ENCODE measurements at places on chromosomes 1 and 21.

DNA sequence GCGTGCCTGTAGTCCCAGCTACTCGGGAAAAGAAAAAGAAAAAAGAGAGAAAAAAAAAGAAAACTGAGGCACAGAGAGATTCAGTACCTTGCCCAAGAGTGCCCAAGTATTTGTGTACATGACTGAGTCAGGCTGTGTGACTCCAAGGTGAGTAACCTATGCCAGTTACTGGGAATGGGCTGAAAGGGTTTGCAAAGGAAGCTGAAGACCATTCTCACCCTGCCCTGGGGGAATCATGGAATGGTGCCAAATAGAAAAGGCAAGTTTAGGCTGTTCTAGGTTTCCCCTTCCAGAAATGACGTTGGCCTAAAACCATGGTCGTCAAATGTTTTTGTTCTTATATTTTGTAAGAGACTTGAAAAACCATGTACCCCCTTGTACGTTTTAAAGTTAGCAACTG is 37.9 kb upstream of the LRIG2 start:
- no peak for DNase-seq

DNA sequence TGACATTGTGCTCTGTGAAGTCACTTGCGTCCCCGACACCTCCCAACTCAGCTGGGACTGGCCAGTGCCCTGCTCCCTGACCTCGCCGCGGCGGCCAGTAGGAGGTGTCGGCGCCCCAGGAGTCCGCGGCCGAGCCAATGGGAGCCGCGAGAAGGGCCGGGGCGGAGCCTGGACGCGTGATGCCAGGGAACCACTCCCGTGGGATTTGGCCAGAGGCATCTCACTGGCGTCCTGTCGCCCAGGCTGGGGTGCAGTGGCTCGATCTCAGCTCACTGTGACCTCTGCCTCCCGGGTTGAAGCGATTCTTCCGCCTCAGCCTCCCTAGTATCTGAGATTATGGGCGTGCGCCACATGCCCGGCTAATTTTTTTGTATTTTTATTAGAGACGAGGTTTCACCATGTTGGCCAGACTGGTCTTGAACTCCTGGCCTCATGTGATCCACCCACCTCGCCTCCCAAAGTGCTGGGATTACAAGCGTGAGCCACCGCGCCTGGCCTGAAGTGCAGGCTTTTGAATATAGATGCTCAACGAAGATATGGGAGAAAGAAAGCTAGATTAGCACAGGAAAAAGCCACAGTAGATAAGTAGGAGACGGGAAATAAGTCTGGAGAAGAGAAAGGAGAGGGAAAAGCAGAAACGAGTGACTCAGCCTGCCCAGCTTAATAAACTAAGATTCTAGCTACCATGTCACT is 38.0 kb downstream of the ZBTB8OS start:
- DNase-seq = peak; percentile 79

DNA sequence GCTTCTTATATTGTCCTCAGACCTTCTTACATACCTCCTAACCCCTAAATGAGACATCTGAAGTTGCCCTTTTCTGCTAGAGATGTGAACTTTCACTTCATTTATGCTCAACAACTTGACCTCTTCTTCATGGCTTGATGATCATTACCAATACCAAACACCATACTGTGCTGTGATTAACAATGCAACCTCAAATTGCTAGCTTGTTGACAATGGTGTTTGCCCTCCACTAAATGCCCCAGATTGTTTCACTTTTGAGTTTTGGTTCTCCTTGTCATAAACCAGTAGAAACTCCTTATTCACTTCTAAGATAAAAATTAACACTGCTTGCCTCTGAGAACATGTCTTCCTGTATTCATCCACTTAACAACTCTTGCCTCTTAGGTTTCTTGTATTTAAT is 5.6 kb downstream of the JAK1 start:
- DNase-seq = no peak

GRCh38 chr1:228735871-228736586 is 750 bp downstream of the RHOU start:
- DNase-seq = no peak

DNA sequence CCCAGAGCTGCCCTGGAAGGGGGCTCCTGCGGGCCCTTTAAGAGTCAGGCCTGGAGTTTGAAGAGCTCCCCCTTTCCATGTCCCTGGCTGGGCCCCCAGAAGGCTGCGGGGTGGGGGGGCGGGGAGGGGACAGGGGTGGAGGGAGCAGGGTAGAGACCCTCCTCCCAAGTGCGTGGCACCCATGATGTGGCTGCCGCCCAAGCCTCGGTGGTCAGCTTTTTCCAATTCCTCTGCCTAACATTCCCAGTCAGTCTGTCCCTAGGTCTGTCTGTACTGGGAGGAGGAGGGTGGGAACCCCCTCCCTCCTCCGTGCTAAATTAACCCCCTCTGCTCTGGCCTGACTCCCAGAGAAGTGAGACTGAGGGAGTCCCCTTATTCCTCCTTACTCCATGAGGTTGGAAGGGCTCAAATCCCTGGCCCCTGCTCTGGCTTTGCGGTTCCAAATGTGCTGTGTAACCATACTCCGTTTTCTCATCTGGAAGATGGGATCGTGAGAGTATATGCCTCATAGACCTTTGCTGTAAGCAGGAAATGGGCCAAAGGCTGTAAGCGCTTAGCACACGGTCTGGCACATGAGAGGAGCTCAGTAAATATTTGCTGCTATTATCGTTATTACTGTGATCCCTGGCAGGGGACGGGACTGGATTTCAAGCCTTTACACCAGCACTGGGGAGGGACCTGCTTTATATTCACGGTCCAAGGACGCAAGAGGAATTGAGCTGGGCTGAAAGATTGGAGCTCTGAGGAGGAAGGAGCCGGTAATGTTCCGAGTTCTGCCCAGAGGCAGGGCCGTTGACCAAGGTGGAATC is 658 bp upstream of the COL16A1 start:
- DNase-seq = no peak

DNA sequence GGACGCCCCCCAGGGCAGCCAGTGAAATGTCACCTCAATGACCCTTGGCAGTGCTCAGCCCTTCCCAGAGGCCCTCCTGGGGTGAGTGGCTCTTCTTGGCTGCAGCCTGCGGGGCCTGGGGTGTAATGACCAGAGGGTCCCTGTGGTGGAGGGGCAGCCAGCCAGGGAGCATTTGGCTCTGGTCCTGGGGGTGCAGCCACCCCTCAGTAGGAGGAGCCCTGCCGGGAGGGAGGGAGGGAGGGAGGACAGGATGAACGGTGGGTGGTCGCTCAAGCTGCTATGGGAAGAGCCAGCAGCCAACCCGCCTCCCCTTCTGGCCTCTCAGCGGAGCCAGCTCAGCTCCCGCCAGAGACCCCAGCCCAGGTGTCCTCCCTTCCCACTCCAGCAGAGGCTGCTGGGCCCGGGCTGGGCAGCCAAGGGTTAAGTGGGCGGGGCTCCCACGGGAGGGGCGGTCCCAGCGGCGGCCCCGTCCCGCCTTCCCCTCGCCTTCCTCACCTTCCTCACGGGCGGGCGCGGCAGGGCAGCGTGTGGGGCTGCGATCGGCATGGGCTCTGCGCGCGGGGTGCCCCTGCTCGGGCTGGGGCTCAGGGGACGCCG is 9.0 kb upstream of the PLCH2 start:
- peak; percentile 60 for DNase-seq

GRCh38 chr1:18959591-18959990 is 3.1 kb upstream of the IFFO2 start:
- DNase-seq = no peak

DNA sequence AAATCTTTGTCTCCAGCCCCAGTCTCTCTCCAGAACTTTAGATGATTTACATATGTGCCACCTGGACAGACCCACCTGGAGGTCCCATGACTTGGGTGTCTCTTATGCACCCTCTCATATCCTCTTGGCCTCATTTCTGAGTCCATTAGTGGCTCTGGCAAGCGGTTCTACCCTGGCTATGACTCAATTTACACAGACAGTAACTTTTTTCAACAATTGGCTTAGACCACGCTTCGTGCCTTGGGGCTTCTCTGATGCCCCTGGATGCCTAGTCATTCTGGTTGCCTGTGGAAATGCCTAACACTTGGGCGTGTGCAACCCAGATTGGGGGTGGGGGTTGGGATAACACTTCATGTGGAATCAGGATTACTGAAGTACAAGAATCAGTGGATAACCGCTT is 57.1 kb upstream of the GADD45A start:
- no peak for DNase-seq

DNA sequence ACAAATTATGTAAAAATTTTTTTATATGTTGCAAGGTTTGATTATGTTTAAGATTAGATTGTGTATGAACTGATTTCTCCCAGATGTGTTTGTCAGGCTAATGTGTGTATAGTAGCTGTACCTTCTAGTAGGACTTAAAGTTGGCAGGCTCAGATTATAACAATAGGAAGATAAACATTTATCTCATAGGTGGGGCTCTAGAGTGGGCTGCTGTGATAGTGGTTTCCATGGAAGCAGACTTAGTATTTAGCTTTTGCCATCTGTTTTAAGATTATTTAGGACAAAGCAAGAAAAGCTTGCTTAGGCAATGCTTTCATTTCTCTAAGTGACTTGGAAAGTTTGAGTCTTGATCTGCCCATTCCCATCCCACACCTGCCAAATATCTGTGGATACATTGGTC is 187.7 kb upstream of the CACYBP start:
- no peak for DNase-seq

GRCh38 chr1:192978195-192978710 is 80.9 kb downstream of the UCHL5 start:
- no peak for DNase-seq

GRCh38 chr21:41593760-41594138 is 85.8 kb upstream of the TMPRSS2 start:
- DNase-seq = peak; percentile 17
